HL-60 (cell line): ENCODE measurements at places on chromosomes 5 and 9.

DNA sequence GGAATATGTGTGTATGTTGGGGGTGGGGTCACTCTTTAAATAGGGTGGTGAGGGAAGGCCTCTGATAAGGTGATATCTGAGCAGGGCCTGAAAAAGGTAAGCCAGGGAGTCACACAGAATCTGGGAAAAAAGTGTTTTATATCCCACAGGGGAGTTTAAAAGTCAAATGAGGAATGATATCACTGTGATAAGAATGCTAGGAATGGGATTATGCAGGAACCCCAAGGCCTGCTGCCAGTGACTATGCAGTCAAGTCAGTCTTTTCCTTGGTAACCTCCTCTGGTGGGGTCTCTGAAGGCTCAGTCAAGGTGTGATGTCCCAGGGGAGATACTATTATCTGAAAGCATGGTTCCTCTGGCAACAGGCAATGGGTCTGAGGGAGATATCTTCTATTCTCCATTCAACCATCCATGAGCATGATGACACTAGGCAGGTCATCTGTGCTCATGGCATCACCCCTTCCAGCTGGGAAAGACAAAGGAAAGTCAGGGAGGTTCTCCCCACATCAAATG is 53.5 kb downstream of the GRIA1 start:
- no peak for DNase-seq

GRCh38 chr5:10118150-10118549 is 131.5 kb downstream of the ATPSCKMT start:
- DNase-seq = no peak

DNA sequence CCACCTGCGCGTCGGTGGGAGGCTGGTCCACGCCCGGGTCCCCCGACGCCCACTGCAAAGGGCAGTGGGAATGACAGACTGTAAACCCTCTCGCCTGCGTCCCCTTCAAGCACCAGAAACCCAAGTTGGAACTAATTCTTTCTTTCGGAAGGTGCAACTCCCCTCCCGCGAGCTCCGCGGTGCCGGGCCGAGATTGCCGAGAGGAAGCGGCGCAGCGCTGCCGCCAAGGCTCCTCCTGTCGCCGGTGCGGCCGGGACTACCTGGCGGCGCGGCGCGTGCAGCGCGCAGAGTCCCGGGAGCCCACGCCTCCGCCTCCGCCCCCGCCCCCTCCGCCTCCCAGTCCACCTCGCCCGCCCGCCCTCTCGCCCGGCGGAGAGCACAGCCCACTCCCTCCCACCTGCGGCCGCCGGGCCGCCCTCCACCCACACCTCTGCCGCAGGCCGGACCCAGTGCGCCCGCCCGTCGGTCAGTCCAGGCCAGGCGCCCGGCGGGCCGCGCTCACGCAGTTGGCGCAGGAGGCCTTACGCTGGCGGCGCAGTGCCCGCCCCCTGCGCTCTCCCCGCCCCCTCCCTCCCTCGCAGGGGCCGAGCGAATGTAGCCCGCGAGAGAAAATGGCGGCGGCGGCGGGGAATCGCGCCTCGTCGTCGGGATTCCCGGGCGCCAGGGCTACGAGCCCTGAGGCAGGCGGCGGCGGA is at the start of gene MAP3K1:
TSS of gene MAP3K1 (plus strand) at position 587 of the 695 bp plus-strand sequence. CDS start at position 612, 25 bp downstream.
- DNase-seq = peak; percentile 42

DNA sequence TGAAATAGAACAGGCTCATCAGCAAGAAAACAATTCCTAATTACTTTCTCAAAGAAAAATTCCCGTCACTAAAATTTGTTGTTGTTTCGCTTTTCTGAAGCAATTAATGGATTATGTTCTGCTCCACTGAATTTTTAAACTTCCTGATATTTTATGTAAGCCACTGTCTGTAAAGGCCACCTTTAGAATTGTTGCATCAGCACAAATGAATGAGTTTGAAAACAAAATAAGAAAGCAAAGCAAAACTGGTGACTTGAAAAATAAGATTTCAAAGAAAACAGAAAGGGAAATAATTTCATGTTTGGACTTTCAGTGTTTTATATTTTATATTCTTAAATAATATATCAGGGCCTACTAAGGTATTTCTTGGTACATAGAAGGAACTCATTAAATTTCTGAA is 636.3 kb upstream of the TYRP1 start:
- DNase-seq = no peak

GRCh38 chr5:126998895-126999570 is 31.3 kb downstream of the MARCHF3 start:
- DNase-seq = no peak

GRCh38 chr9:136614967-136615623 is 47.6 kb upstream of the EGFL7 start:
- no peak for DNase-seq

DNA sequence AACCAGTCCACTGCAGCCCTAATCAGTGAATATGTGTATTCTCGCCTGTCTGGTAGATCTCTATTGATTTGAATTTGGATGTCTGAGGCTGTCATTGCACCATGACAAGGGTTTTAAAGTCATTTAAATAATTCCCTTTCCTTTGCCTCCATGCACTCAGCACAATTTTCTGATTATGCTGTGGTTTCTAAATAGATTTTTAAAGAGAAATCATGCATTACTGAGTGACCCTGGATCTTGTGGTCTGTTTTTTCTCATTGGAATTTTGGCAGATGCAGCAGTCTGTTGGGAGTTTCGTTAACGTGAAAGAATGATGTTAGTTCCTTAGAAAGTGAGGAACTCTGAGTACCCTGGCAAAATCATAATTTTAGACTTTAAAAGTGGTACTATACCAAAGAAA is 396.0 kb downstream of the LRRC70 start:
- DNase-seq = no peak

DNA sequence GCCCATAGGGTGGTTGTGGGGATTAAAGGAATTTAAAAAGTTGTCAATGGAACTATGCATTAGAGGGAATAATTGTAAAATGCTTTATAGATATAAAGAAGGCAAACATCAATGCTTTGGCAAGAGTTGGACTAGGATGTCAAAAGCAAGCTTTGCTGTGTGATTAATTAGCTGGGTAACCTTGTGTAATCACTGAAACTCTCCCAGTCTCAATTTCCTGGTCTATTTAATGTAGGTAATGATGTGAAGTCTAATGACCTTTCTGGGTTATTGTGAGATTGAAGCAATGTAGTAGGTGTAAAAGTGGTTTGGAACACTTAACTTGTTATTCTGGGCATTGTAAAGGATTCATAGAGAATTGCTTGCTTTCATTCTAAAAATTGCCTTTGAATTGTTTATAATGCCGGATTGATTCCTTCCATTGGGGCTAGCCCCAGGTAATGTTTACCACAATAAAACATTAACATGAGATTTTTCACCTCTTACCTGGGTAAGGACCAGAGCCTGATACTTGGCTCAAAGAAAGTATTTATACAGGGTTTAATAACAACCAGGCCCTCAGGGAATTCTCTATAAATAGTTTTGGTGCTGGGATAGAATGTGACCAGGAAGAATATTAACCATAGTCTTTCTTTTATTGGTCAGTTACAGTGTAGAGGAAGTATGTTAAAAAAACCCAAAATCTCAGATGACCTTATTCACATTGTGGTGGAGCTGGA is 30.0 kb upstream of the CLINT1 start:
- DNase-seq = no peak

GRCh38 chr5:137734331-137734730 is 1.6 kb downstream of the KLHL3 start:
- no peak for DNase-seq
